Stimulated activated CD8-positive, alpha-beta memory T cell treated with anti-CD3 and anti-CD28 coated beads, Interleukin-7, amount 100 ng/mL, for 1 hour (primary cell): ENCODE measurements at places on chromosomes 12 and 14.

DNA sequence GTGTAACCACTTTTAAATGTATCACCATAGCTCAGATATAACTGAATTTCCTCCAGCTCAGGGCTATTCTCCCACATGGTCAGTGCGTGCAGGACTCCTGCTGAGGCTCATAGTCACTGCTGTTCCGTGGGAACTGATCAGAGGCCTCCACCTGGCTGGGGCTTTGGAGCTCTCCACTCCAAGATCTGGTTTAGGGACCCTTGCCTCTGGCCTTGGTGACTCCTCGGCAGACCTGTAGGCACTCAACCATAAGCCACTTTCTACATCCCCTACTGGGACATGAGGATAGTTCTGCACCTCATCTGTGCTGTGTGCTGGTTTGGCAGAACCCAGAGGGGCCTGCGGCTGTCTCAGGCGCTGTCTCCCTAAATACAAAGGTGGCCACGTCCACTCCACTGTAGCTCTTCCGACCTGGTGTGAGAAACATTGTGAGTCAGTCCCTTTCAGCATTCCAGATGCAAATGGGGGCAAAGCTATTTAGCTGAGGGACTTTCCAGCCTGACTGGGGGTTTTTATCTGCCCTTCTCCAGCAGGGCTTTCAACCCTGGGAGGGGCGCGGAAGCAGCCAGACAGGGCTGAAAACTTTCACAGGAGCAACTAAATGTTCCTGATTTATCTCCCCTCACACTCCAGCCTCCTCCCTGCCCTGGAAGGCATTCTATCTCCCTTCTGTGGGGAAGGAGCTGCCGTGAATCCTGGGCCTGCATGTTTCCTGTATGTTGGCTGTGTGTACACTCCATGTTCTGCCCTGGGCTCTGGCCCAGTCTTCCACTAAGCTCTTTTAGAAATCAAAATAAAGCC, 218.3 kb upstream of the DAAM1 start:
- no peak for DNase-seq

DNA sequence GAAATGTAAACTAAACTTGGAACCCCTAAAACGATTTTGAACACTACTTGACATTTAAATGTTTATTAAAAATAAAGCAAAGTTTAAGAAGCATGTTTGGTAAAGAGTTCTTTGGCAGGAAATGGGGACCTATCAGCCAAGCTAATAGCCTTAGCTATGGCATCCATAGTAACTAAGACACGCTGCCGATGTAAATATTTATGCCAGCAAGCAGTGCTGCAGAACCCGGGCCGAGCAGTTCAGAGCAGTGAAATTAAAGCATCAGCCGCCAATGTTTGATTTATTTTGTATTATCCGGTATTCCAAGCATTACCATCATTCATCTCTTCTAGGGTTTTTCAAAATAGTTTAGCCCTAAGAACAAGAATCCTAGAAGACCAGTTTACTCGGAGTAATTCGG, 61.6 kb downstream of the PPP2R5C start:
- no peak for DNase-seq

- no peak for DNase-seq
These were observed 379.8 kb downstream of the DPF3 start for GRCh38 chr14:72513965-72514659.

- DNase-seq: peak; percentile 64
These were observed 26.1 kb upstream of the UBC start for GRCh38 chr12:124940393-124941169.

- DNase-seq: no peak
These were observed 2.0 kb upstream of the EMP1 start for GRCh38 chr12:13194401-13195110.

DNA sequence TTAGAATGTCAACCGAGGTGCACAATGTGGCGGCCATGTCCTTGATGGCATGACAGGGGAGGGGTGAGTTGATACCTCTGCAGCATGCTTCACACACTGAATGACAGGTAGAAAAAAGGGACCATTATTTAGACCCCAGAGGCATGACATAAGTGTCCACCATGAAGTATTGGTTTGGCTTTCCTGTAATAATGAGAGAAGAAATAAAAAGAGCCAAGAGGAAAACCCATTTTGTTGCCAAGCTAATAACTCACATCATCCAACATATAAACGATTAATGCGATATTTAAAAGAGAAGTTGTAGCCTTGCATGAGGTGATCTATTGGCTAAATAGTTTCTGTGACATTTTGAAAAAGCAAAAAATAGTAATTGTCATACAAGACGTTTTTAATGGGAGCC, 343.4 kb downstream of the LRIG3 start:
- no peak for DNase-seq

GRCh38 chr12:15278816-15279658, 43.3 kb upstream of the PTPRO start:
- no peak for DNase-seq
